ENCODE measurements at places on chromosomes 3 and 15.
A peak's percentile ranks its signal among the peaks of the same experiment; 100 is the strongest.

- DNase-seq, result no peak
Measured at GRCh38 chr15:36653851-36654250, 74.4 kb downstream of the CDIN1 start.

DNA sequence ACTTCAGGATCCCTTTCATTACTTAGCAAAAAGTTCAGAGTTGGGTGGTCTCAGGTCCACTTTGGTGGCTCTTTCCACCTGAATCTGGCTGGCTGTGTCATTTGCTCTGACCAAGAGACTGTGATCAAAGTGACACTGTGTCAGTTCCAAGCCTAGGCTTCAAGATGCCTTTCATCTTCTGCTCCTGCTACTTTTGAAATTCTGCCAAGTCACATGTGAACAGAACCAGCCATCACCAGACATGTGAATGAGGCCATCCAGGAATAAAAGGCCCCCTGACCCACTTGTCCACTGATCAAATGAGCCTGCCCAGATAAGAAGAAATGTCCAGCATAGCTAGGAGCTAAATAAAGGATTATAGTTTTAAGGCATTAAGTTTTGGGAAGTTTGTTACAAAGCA, 132.2 kb downstream of the OSBPL10 start:
- peak; percentile 24 for DNase-seq

DNA sequence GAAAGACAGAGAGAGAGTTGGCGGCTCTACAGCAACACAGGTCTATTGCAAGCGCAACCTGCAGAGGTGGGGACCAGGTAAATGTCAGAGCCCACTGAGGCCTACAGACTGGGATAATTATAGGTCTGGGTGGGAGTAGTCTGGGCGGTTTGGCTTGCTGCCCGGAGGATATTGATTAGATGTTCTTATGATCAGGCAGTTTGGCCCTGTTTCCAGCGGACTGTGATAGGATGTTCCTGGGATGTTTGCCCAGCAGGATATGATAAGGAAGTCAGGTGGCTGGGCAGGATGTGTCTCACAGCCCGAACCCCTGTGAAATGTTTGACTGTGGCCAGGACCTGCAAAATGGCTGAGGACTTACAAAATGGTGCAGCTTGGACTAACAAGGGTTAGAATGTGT, 364.9 kb downstream of the NAALADL2 start:
- no peak for DNase-seq

- no peak for DNase-seq
Measured at GRCh38 chr15:57728436-57728835, 21.9 kb downstream of the POLR2M start.

DNA sequence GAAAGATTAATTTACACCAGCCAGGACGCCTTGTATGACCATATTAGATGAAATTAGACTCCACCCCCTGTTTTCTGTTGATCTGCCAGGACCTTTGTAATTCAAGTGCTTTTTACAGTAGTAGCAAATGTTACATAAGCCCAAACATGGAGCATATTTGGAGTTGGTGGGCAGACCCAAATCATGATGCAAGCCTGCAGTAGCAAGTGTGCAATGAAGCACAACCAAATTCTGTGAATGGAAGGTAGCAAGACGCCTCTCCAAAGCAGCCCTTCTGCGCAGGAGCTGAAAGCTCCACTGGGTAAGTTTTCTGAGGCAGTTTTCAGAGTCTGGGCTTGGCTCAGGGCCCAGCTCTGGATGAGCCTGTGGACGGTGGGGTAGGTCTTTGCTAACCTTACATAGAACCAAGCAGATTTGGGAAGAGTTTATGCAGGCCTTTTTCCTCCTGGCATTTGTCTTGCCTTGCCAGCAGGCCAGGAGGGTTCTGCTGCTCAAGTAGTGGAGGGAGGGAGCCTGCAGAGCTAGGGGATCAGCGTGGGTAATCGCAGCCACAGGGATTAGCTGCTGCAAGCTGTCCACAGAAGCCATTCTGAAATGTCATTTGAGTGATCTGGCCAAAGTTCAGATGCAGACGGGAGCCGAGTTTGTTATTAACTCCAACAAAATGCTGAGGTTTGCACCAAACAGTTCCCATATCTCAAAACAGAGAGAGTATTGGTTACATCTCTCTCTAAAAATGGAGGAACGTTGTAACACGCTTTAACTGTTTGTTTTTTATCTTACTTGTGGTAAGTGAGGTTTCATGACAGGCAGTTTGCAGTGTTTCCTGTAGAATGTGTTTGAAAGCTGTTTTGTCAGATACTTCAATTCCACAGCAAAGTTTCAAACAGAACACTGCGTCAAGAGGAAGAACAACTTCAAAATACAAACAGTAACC, 55.4 kb downstream of the PSMD6 start:
- no peak for DNase-seq

DNA sequence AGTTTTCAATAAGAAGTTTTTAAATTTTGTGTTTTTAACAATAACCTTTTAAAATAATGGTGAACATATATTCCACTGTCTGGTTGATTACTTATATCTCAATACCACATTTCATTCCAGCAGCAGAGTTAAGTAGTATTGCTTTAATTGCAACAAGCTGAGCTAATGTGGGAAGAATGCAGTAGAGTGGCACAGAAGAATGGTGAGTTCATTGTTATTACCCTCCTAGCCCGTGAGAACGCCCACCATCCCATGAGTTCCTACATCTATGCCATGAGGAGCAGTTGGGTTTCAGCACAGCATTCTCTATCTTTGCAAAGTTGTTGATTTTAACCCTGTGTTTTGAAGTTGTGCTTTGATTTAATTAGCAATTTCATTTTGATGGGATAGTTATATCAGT, 17.8 kb upstream of the NR2E3 start:
- DNase-seq, result no peak

DNA sequence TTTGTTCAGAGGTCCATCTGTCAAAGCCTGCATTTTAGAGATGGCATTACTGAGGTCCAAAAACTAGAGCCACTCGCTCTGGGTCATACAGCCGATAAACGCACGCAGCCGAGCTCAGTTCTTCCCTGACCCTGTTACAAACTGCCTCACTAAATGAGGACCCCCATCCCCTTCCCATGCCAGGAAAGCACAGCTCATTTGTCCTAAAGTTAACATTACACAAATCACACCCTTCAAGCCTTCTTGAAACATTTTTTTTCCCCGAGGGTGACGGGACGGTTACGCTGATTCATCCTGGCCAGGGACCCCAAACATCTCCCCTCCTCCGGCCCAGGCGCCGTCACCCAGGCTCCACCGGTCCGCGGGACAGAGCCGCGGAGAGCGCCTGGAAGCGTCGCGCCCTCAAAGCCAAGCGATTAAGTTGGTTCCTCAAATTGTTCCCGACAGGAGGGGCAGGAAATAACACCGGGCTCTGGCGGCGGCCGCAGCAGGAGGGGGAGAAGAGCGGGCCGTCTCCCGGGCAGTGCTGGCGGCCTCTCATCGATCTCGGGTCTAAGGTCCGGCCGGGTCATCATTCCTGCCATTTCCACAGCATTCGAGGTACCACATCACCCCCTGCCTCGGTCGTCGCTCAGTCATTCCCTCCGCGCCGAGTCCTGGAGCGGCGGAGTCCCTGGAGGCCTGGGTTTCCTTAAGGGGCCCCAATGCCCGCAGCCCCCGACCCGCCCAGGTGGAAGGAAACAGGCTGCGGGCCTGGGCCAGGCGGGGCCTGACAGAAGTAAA, 619 bp upstream of the CMTM8 start:
- DNase-seq, result peak; percentile 87

DNA sequence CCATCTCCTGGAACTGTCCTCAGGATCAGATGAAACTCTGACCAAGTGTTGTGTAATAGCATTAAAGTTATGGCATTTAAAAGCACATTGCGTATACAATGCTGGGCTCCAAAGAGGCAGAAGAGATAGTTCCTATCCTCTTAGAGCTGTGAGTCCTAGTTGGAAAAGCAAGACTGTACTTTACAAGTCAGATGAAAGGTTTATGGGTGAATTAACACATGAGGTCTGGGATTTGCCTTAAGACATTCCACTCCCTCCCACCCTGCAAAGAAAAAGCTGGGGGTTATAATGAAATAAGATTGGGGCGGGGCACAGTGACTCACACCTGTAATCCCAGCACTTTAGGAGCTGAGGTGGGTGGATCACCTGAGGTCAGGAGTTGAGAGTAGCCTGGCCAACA, 35.6 kb downstream of the SNAPC5 start:
- no peak for DNase-seq

GRCh38 chr15:36371509-36371908, 207.9 kb upstream of the CDIN1 start:
- no peak for DNase-seq

GRCh38 chr15:86645925-86646500, 566.3 kb downstream of the AGBL1 start:
- DNase-seq, result no peak

- DNase-seq, result no peak
Measured at GRCh38 chr15:56208185-56208584, 35.5 kb downstream of the RFX7 start.

DNA sequence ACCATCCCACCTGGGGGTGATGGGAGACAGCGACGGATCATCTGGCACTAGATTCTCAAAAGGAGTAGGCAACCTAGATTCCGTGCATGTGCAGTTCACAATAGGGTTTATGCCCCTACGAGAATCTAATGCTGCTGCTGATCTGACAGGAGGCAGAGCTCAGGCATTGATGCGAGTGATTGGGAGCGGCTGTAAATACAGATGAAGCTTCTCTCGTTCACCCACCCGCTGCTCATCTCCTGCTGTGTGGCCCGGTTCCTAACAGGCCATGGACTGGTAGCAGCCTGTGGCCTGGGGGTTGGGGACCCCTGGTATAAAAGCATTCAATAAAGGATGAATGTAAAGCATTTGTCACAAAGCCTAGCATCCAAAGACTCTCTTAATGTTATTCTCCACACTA, 126.8 kb downstream of the FRMD4B start:
- DNase-seq, result no peak

DNA sequence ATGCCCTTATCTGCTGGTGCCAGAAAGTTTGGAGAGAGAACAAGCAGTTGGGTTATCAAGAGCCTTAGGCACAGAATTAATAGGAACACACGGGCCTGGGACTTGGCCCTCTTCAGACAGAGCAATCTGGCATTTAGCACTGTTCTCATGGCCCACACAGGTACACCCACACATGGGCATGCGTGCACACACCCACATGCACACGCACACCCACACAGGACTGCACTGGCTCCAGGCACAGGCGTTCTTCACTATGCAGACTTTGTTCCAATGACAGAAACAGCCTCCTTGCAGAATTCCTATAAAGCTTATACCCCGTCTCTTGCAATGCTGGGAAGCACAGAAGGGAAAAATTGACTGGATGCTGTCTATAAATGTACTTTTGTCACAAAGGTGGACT, 36.3 kb downstream of the TMEM44 start:
- DNase-seq, result no peak

- peak; percentile 90 for DNase-seq
Measured at GRCh38 chr15:32099956-32100684, 69.8 kb downstream of the CHRNA7 start.

GRCh38 chr3:64163755-64164148, 61.5 kb downstream of the PRICKLE2 start:
- no peak for DNase-seq

DNA sequence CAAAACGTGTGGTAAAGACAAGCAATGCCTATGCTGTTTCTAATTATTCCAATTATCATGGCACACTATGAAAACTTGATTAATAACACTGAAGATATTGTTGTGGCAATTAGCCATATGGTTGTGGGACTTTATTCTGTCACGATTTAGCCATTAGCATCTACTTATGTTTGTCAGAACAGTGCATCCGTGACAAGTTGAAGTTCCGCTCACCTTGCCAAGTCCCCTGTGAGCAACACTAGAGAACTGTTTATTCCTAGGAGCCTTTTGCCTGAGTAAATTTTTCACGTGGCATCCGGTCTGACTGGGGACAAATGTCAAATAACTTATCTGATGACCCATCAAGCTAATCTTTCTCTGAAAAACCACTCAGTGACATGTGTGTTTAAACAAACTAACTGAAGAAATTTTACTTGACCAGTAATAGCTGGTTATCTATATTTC, 403.3 kb downstream of the TBC1D5 start:
- no peak for DNase-seq

DNA sequence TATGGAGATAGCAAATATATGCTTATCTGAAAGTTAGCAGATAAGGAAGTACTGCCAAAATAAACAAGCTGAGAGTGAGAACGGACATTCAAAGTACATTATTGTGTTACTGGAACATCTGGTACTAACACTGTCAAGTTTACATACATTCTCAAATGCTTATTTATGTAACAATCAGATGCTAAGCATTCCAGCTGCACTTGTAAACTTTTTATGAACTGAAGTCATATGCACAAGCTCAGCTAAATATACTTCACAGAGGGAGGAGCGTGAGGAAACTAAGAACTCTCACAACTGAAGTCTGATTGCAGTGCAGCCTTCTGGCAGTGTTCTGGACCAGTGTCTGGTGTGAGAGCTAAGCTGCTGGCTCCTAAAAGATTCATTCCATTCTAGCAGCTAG, 223.7 kb upstream of the NANOGP8 start:
- DNase-seq, result no peak

DNA sequence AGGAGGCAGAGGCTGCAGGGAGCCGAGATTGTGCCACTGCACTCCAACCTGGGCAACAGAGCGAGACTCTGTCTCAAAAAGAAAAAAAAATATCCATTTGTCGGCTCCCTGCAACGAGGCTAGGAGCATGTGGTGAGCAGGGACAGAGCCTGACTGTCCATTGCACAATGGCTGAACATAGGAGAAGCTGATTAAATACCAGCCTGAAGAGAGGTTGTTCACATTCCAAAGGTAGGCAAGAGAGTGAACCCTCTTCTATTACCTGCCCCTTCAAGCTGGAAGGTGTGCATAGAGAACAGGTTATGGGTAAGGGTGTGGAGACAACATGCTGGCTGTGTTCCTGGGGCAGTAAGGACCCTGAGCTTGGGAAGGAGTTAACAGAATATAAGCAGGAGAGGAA, 78.7 kb downstream of the DAPK2 start:
- no peak for DNase-seq

DNA sequence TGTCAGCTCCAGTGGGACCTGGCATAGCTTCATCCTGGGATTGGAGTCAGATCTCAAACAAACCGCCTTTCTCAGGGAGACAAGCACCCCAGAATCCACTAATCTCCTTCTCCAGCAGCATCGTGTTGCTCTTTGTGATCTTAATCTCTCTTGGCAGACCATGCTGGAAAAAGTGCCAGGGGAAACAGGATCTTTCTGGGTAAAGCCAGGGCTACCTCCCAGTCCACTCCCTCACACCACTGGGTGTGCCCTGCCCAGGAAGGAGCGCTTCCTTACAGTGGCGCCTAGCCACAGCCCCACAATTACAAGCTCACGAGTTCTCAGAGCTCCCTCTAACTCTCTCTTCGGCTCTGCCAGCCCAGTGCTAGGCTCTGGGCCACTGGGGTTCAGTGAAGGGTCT, 32.2 kb downstream of the RPLP1 start:
- DNase-seq, result no peak

- DNase-seq, result no peak
Measured at GRCh38 chr3:193640165-193640715, 47.2 kb downstream of the OPA1 start.

DNA sequence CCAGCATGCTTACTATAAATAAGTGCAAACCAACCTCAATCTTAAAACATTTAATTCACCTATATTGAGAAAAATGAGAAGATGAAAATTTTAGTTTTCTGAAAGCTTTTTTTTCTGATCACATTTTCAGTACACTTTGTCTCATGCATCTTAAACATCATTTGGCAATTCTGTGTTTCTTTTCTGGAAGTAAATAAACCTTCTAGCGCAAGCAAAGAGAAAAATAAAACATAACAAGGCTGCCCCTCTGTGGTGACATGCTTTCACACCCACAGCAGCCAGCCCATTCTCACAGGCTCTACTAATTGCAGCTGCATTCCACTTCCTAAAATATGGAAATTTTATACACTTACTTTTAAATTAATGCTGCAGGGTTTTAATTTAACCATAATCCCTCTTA, 90.1 kb downstream of the NEK10 start:
- no peak for DNase-seq

- DNase-seq, result no peak
Measured at GRCh38 chr15:62119227-62119864, 45.7 kb downstream of the C2CD4B start.

Measured in esophagus muscularis mucosa (tissue), 4 donors.